NCI-H1092 (cell line): ENCODE measurements at places on chromosomes 11 and 22.

DNA sequence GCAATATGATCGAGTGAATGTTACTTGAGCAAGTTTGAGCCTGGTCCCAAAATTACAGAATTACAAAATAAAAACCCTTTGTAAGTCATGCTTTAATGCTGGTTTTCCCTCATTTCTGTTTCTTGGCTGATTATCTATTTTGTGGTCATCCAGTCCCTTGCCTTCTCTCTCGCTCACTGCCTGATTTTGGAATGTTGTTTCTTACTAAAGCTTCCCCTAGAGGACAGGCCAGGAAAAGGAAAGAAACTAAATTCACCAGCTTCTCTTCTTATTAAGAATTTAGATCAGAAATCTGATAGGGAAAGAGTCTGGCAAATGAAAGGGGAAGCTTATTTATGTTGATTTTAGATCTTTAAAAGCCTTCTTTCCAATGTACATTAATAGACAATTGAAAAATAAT, 16.6 kb upstream of the BDNF start:
- no peak for DNase-seq

- DNase-seq: no peak
Observed at GRCh38 chr11:76588455-76589325, 81.9 kb downstream of the LRRC32 start.

DNA sequence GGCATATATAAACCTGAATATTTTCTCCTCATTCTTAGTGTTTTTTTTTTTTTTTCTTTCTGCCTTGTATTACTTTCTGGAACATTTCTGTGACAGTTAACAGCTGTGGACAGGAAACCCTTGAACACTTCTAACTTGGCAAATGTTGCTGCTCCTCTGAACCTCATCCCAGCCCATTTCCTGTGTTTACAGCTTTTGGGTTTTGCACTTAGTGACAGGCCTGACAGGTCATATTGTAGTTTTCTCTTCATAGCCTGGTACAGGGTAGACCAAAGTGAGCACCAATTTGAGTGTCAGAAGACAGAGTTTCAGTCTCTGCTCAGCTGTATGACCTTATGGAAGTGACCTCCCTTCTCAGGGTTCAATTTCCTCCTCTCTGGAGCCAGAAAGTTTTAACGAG, 91.6 kb downstream of the STIM1 start:
- DNase-seq: peak; percentile 12

- DNase-seq: no peak
Observed at GRCh38 chr22:46794067-46794466, 31.6 kb downstream of the TBC1D22A start.
